ENCODE measurements at places on chromosomes 12 and 14. TPM values are rescaled to one million over a fixed set of nuclear protein-coding genes. Genes with fewer than 3 reads are reported as not detected.

The VDR gene
- polyA plus RNA-seq, result 4.9 TPM

DNA sequence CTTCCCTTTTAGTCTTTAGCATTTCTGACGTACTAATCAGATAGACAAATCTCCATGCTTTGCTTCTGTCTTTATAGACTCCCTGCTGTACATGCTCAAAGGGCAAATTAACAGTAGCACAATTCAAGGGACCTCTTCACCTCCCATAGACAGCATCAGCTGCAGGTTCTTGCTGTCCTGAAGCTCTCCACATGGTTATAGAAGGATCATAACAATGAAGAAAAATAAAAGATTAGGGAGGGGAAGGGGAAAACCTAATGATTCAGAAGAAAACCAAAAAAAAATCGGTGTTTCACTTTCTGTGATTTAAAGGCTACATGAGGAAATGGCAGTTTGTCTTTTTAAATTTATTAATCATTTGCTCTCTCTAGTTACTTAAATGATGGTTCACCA is 155.5 kb downstream of the PTCSC3 start:
- no peak for DNase-seq

DNA sequence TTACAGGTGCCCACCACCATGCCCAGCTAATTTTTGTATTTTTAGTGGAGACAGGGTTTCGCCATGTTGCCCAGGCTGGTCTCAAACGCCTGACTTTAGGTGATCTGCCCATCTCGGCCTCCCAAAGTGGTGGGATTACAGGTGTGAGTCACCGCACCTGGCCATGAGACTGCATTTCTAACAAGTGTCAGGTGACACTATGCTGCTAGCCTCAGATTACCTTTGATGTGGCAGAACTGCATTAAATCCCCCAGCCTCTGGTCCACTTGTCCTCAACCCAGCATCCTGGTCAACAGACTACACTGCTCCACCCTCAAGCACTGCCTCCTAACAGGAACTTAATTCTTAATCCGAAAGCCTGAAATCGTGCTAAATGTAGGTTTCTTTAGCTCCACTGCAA is 13.1 kb downstream of the LGMN start:
- DNase-seq, result no peak

The VRK1 gene
- 10.6 TPM for polyA plus RNA-seq

DNA sequence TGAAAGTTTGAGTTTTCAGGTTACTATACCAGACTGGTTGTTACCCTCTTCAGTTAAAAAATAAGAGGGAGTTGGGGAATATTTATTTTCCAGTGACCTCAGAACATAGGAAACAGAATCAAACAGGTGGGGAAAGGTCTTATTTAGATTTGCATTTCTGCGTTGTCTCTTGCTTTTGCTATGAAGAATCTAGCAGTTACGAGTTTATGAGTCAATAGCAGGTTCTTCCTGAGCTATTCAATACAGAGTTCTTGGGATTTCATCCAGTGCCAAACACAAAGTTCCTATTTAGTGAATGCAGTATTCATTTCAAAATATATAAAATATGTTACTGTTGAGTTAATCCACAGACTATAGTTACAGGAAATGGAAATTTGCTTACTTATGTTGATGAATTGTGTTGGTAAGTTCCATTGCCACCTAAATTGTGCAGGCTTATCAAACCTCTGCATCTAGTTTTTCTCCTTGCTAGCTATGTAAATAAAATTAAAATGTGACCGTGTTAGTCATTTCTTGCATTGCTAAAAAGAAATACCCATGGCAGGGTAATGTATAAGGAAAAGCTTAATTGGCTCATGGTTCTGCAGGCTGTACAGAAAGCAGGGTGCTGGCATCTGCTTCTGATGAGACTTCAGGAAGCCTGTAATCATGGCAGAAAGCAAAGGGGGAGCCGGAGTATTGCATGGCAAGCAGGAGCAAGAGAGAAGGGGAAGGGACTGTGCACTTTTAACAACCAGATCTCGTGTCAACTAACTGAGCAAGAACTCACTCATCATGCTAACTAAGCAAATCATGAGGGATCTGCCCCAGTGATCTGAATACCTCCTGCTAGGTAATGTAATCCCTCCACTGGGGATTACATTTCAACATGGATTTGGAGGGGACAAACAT is 110.2 kb downstream of the KTN1 start:
- DNase-seq, result no peak

Measured in stomach (tissue), 19 donors.